ENCODE measurements at places on chromosomes 12 and 14.

GRCh38 chr12:64912516-64913255, 88.2 kb downstream of the TBC1D30 start:
- DNase-seq, result no peak

GRCh38 chr12:114774197-114774596, 90.2 kb upstream of the TBX3 start:
- no peak for DNase-seq

- DNase-seq, result no peak
Measured at GRCh38 chr12:95607642-95608041, 56.4 kb upstream of the USP44 start.

DNA sequence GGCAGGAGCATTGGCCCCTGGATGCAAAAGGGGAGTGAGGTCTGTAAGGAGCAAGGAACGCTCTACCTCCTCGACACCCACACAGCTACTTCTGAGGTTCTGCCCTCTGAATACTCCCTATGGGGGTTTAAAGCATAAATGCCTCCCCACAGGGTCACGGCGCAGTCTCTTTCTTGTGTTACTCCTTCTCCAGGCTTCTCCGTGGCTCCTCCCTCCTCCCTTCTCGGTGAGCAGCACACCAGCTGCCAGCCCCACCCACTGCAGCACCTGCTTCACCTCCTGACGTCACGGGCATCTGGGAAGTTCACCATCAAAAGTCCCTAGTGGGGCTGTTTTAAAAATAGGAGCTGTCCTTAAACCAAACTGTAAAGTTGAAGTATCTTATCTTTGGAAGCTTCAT, 67.3 kb downstream of the SPTB start:
- DNase-seq, result no peak

DNA sequence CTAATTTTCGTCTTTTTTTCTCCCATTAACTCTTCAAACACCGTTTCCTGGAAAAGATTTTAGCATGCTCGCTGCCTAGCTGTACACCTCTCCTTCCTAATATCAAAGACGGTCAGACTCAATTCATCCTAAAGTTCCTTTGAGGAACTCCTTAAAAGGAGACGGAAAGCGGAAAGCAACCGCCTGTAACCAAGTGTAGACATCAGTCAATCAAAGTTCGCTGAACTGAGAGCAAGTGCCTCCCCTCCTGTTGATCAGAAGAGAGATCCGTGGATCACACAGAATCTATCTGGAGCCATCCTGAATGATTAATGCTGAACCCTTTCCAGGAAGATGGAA, 412 bp upstream of the TEP1 start:
- no peak for DNase-seq

- no peak for DNase-seq
Measured at GRCh38 chr12:30296486-30296885, 399.2 kb downstream of the IPO8 start.

DNA sequence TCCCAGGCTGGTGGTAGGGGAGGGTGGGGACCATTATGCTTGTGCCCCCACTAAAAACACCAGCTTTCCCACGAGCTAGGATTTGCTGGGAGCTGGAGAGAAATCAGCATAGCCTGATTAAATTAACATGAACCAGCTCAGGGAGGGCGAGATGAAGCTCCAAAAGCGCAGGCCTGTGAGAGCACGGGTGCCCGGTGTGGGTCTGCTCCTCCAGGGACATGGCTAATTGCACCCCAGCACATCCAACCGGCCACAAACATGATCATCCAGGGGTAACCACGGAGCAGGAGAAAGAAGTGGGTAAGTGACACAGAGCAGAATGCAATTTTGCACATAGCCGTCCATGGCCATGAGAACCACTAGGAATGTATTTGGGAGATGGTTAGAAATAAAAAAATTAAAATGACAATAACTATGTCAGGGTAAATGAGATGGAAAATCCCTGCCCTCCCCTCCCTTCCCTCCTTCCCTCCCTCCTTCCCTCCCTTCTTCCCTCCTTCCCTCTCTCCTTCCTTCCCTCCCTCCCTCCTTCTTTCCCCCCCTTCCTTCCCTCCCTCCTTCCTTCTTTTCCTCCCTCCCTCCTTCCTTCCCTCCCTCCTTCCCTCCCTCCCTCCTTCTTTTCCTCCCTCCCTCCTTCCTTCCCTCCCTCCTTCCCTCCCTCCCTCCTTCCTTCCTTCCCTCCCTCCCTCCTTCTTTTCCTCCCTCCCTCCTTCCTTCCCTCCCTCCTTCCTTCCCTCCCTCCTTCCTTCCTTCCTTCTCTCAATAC, 26.9 kb downstream of the CLMN start:
- no peak for DNase-seq

- DNase-seq, result no peak
Measured at GRCh38 chr12:52826611-52827498, 7.3 kb downstream of the KRT79 start.

- DNase-seq, result no peak
Measured at GRCh38 chr14:58898655-58899316, 261.0 kb downstream of the DACT1 start.

- DNase-seq, result no peak
Measured at GRCh38 chr12:123101526-123101925, 49.4 kb downstream of the PITPNM2 start.

DNA sequence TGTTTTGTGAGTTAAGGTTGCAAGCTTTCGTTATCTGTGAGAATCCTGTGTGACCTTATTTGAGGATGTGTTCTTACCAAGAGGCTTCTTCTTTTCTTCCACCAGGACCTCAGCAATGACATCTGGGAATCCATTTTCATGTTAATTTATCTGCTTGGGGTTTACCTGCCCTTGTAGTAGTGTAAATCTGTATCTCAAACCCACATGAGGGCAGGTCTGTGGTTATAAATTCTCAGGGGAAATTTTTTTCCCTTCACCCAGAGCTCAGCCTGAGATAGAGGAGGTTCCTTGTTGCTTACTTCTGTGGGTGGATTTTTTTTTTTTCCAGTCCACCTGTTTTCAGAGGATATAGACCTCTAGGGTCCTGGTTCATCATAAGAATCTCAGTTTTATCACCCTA, 70.8 kb downstream of the AKAP6 start:
- DNase-seq, result no peak

- DNase-seq, result peak; percentile 31
Measured at GRCh38 chr14:50061664-50062437, 54.5 kb downstream of the VCPKMT start.

DNA sequence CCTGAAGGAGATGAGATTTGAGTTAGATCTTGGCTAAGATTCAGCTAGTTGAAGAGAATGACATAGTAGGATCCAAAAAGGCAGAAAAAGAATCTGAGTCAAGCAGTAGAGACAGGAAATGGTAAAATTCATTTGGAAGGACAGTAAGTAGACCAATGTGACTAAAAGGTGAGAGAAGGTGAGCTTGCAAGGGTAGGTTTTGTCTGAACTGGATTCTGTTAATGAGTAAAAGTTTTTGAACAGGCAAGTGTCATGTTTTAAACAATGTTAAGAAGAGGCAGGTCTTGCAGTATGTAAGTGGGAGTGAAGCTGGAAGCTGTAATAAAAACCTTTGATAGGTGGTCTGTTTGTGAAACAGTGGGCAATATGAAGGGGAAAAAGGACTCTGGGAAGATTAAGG, 58.6 kb downstream of the ACSS3 start:
- DNase-seq, result no peak

- no peak for DNase-seq
Measured at GRCh38 chr12:80175307-80175930, 76.1 kb downstream of the OTOGL start.

DNA sequence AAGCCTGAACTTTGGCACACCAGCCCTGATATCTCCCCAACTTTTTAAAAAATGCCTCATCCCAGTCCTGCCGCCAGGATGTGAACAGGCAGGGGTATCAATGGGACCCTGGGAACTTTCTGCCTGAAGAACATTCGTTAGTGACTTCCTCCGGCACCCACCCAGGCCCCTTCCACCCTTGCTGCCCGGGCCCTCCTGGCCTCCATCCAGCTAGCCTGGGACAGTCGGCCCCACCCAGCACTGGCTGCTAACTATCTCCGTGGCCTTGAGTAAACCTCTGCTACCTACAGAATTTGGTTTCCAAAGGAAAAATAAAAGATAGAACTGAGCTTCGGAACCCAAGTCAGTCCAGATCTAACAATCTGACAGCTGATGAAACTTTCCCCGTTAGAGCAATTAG, 14.3 kb downstream of the SCARB1 start:
- DNase-seq, result no peak

GRCh38 chr14:98393527-98393926, 878.5 kb downstream of the BCL11B start:
- DNase-seq, result no peak

GRCh38 chr14:29475641-29476040, 452.0 kb downstream of the PRKD1 start:
- DNase-seq, result no peak

DNA sequence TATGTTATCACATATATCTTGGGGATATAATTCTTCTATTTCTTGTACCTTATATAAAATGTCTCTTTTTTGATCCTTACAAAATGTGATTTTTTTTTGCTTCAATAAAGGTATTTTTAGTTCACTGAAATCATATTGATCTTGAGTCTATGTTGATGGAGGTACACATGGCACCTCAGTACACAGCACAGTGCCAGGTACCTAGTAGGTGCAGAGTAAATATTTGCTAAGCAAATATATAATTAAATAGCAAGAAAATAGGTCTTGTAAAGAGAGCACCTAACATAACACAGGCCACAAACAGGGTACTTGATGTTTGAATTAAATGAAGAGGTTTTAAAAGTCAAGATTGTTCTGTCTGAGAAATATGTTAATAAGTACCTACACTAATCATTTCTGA, 69.7 kb downstream of the CIT start:
- DNase-seq, result no peak

DNA sequence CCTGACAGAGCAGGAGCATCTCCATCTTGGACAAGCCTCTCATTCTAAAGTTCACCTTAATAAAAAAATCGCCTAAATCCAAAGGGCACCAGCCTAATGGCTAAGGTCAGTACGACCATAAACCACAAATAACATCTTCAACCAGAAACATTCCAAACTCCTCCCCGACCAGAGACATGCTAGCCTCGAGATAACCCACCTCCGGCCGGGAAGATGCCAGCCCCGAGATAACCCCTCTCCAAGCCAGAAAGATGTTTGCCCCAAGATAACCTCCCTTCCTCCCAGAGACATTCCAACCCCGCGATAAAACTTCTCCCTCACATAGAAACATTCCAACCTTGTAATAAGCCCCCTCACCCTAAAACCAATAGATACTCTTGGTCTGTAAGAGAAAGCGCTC, 86.8 kb upstream of the PKP2 start:
- no peak for DNase-seq

DNA sequence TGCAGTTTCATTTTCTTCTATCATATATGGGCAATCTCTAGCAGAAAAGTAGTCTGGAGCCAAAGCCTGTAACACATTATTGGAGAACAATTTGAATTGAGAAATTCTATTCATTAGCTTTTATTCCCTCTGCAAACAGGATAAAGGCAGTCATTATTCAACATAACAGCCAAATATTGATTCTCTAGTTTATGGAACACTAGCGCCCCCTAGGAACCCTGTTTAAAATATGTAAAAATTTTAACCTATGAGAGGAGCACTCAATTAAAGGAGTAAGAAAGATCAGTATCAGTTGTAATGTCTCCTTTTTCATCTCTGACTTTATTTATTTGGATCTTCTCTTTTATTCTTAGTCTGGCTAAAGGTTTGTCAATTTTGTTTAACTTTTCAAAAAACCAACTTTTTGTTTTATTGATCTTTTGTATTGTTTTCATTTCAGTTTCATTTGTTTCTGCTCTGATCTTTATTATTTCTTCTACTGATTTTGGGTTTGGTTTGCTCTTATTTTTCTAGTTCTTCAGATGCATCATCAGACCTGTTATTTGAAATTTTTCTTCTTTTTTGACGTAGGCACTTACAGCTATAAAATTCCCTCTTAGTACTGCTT, 4.8 kb upstream of the LMNTD1 start:
- peak; percentile 15 for DNase-seq

GRCh38 chr12:46430340-46430948, 57.9 kb upstream of the SLC38A2 start:
- DNase-seq, result no peak

DNA sequence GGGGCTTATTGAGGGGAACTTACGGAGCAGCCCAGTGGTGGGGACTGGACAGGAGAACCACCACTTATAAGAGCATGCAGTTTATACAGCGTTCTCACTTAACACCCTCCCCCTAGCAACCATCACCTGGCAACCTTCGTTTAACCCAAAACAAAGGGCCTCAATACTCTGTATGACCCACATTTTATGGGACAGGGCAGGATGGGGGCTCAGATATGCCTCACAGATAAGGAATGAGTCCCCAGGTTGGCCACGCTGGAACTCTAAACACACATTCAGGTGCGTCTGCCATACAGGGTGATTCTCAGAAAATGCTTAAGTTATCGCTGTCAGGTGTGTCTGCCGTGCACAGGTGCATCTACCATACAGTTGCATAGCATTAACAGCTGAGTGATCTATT, 99.2 kb downstream of the GCH1 start:
- no peak for DNase-seq

DNA sequence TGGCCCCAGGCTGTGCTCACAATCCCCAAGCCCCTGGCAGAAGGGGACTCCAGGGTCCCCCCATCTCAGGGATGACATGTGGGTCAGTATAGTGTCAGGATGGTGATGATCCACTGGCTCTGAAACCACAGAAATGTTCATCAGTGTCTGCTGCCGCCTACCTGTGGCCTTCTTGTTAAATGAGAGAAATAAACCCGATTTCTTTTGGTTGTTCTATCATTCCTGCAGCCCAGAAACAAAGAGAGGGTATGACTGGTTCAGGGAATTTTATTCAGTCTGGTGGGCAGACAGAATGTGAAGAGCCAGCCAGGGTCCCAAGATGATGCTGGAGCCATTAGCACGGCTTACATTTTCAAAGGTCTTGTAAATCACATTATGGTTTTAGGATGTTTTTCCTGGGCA, 86.6 kb downstream of the CRADD start:
- DNase-seq, result no peak

DNA sequence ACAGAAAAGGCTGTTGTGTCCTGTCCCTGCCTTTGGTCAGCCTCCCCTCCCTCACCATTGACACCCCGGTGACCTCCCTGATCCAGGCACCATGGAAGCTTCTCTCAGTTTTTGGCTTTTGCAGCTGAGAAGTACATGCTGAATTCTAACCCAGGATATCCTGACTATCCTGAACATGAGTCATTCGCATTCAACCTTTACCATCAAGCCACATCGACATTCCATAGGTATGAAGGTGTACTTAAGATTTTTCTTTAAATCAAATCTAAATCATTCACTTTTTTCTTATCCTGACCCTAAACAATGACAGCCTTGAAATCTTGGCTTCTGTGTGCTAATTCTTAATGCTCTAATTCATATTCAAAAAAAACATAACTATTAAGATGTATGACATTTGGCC, 8.7 kb upstream of the KRT78 start:
- DNase-seq, result no peak
